ENCODE measurements at places on chromosomes 1 and 21. TPM values are rescaled to one million over a fixed set of nuclear protein-coding genes. Genes with fewer than 3 reads are reported as not detected.

The DPYD gene
- total RNA-seq = 124 TPM

- no peak for DNase-seq
Measured at GRCh38 chr21:45098867-45099266, 24.5 kb downstream of the ADARB1 start.

- DNase-seq = no peak
Measured at GRCh38 chr1:167065471-167065870, 24.7 kb downstream of the GPA33 start.

The OR14K1 gene
- total RNA-seq = not detected

The PPIAL4G gene
- 0.09 TPM for total RNA-seq

The OLIG2 gene
- not detected for total RNA-seq

- DNase-seq = no peak
Measured at GRCh38 chr1:93443454-93443853, 4.5 kb upstream of the FNBP1L start.

All from mucosa of gallbladder (tissue), 1 donor.